IMR-90 (cell line): ENCODE measurements at places on chromosomes 3 and 15.

DNA sequence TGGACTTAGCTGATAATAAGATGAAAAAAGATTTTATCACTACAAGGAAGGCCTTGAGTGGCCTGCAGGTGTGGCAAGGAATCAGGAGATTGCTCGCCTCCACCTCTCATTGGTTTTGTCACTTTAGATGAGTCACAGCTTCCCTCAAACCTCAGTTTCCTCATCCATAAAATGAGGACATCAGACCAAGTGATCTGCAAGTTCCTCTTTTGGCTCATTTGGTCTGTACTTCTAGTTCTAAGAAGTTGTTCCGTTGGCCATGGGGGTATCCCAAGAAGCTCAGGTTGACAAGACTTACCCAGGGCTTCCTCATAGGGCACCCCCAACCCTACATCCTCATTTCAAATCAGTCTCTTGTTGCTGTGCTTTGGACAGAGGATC, 254.1 kb downstream of the UACA start:
- no peaks in the 10 kb centered on the region for H3K36me3 ChIP-seq
- no peak for DNase-seq
- peaks cover 7% of the 10 kb centered on the region for H3K27me3 ChIP-seq
- H3K4me3 ChIP-seq, result no peak overlapping the region

DNA sequence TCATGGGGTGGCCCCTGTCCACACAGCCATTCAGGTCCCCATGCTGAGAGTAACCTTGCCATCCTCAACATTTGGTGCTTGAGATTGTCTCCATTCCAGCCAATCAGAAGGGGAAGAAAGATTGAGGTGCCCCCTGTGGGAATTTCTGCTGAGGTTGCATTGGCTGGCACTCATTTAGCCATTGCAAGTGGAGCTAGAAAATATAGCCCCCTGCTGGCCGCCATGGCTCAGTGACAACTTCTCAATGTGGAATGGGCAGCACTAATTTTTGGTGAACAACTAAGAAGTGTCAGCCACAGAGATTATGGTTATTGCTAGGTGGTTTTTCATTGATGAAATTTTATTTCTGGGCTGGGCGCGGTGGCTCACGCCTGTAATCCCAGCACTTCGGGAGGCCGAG, 22.0 kb downstream of the COL6A6 start:
- H3K4me1 ChIP-seq, result no peaks in the 10 kb centered on the region
- peak; percentile 17 for DNase-seq
- no peak overlapping the region for H3K4me3 ChIP-seq
- H3K36me3 ChIP-seq, result no peaks in the 10 kb centered on the region
- no peak overlapping the region for H3K27ac ChIP-seq

DNA sequence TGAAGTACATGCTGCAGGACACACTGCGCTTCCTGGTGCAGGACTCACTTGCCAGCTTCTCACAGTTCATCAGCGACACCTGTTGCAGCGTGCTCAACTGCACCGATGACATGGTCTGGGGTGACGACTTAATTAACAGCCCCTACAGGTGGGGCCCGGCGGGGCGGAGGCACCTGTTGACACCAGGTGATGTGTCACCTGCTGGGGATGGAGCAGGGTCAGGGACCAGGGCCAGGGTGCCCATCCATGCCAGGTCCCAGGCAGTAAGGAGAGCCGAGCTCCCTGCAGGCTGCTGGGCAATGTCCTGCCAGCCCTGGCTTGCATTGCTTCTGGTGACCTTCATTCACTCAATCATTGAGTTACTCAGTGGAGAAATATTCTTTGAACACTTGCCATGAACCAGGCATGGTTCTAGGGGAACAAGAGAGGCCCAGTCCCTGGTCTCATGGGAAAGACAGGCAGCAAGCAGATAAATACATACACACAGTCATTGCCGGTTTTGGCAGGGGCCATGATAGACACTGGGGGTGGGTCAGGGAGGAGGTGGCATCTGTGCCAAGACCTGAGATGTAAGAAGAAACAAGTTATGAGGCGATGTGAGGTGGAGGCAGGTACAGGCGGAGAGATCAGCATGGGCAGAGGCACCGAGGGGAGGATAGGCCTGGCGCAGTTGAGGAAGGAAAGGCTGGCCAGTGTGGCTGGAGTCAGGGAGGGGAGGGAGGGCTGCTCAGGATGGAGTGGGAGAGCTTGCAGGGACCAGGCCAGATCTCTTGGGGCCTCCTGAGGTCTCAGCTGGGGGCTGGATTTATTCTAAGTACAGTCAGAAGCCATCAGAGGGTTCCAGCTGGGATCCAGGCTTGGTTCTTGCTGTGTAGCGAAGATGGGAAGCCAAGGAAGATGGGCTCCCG, 30.8 kb downstream of the DNAH1 start:
- 0 out of 2 replicates have a peak overlapping the region, but pooled peaks have one; percentile 8 for H3K27ac ChIP-seq
- H3K4me3 ChIP-seq, result no peak overlapping the region
- H3K36me3 ChIP-seq, result peaks cover 3% of the 10 kb centered on the region; the same call in 1 of the 2 replicates
- peak; percentile 84 for DNase-seq
- peaks cover 15% of the 10 kb centered on the region for H3K4me1 ChIP-seq

- H3K36me3 ChIP-seq, result no peaks in the 10 kb centered on the region
- H3K27ac ChIP-seq, result no peak overlapping the region
- H3K27me3 ChIP-seq, result no peaks in the 10 kb centered on the region
- H3K4me1 ChIP-seq, result no peaks in the 10 kb centered on the region
Observed at GRCh38 chr3:94772402-94772801, 709.5 kb downstream of the NSUN3 start.

- H3K27ac ChIP-seq, result no peak overlapping the region
- no peaks in the 10 kb centered on the region for H3K4me1 ChIP-seq
- peak; percentile 1 for DNase-seq
- H3K4me3 ChIP-seq, result no peak overlapping the region
Observed at GRCh38 chr3:66904831-66905493, 93.1 kb upstream of the KBTBD8 start.

GRCh38 chr3:56157693-56158362, 310.4 kb downstream of the ERC2 start:
- no peaks in the 10 kb centered on the region for H3K4me1 ChIP-seq
- no peaks in the 10 kb centered on the region for H3K36me3 ChIP-seq
- no peaks in the 10 kb centered on the region for H3K27me3 ChIP-seq
- H3K4me3 ChIP-seq, result no peak overlapping the region
- no peak overlapping the region for H3K27ac ChIP-seq
- no peak for DNase-seq

DNA sequence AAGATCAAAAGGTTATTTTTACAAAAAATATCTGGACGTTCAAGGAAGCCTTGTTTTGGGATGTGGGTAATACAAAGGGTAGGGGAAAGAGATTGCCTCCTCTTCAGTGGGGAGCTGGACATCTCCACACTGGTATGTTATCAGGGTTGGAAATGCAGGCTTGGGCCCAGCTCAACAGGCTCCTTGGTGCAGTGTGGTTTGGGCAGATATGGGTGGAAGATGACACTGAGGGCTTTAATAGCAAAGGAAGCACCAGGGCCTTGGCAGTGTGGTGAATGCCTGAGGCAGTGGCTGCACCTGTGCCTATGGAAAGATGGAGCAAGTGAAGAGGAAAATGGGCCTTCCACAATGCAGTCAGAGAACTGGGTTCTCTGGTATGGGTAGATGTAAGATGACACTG, 11.2 kb upstream of the MED12L start:
- no peak for DNase-seq
- H3K4me3 ChIP-seq, result no peak overlapping the region
- H3K27me3 ChIP-seq, result peaks cover 17% of the 10 kb centered on the region
- H3K4me1 ChIP-seq, result no peaks in the 10 kb centered on the region

DNA sequence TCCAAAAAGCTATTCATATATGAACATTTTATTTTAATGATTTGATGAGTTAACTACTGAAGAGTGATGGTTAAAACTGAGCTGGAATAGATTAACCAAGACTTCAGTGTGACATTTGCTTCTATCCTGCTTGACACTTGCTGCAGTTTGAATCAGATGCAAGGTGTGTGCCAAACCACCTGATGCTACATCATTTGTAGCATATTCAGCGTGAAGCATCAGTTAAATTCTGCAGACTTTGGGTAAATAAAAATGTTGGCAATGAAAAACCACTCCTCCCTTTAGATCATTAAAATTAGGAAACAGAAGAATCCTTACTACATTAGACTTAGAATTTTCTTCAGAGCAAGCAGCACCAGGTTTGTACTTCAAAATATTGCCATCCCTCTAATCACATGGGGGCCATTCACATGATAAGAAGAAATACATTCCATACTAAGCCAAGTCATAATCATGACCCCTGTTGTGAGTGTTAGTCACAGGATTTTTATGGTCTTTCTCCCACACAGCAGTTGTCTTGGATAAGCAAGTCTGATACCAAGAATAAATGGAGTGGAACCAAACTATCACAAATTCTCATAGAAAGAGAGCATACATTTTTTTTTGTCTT, 160.7 kb upstream of the TNIK start:
- no peak overlapping the region for H3K27ac ChIP-seq
- H3K27me3 ChIP-seq, result no peaks in the 10 kb centered on the region
- no peaks in the 10 kb centered on the region for H3K4me1 ChIP-seq
- H3K36me3 ChIP-seq, result peaks cover 1% of the 10 kb centered on the region; the same call in 1 of the 2 replicates
- no peak overlapping the region for H3K4me3 ChIP-seq

- peaks cover 5% of the 10 kb centered on the region for H3K4me1 ChIP-seq
- no peak overlapping the region for H3K27ac ChIP-seq
- DNase-seq, result no peak
Observed at GRCh38 chr3:101379658-101380376, 59.4 kb upstream of the IMPG2 start.

DNA sequence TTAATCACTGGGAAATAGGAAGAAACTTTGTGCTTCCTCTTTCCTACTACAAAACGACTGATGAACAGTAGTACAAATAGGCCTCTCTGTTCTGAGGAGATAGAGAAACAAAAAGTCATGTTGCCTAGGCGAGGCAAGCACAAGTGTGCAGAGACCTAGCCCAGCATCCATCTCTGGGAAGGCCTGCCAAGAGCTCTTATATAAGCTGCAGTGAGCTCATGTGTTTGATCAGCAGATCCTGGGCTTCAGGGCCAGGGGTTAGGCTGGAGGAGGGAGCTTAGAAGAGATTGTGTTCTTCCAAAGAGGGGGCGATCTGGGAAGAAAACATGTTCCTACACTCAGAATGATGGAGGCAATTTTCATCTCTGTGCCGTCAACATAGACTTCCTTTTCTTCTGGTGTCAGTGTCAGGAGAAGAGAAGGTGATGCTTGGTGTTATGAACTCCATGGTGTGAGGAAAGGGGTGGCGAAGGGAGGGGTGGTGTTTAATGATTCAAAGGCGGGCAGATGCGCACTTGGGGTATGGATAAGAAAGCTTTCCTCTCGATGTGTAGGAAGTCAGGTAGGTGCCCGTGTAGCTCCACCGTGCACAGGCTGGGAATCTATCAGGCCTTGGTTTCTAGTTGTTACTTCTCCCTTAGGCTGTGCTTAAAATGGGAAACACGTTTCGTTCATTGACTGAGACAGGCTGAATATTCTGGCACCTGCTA, 29.5 kb upstream of the ETV5 start:
- H3K27me3 ChIP-seq, result peaks cover 31% of the 10 kb centered on the region
- H3K36me3 ChIP-seq, result no peaks in the 10 kb centered on the region
- no peak overlapping the region for H3K4me3 ChIP-seq
- no peak for DNase-seq

DNA sequence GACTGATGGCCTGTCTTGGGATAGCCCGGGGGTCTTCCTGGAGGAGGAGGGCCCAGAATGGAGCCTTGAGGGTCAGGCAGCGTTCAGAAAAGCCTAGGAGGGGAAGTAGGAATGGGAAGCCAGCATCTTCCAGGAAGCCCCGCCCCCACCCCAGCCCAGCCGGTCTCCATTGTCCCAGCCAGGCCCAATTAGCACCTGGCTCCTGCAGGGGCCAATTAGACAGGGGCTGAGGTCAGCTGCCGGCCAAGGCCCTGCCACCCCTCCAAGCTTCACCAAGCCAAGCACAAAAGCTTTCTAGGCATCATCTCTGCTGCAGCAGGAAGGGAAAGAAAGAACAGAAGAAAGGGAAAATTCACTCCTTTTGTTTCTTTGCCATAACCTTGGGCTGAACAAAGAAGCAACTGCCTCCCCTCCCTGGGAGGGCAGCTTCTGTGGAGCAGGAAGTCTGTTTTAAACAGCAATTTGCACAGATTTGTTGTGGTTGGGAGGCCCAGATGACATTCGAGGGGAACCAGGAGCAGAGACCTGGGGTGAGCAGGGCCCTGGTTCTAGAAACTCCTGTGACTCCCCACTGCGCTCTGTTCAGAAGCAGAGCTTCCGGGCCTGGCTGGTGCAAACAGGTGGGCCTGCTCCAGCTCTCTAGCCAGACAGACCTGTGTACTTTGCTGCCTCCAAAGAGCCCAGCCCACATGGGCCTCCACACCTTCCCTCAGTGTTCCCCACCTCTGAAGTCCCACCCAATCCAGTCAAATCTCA, 47.7 kb downstream of the CYP11A1 start:
- H3K4me3 ChIP-seq, result no peak overlapping the region
- H3K4me1 ChIP-seq, result peaks cover 14% of the 10 kb centered on the region; the same call in 1 of the 2 replicates
- peaks cover 6% of the 10 kb centered on the region for H3K27me3 ChIP-seq
- no peaks in the 10 kb centered on the region for H3K36me3 ChIP-seq

- DNase-seq, result peak; percentile 23
- H3K27me3 ChIP-seq, result no peaks in the 10 kb centered on the region
- peaks cover 2% of the 10 kb centered on the region; the same call in 1 of the 2 replicates for H3K36me3 ChIP-seq
- peaks cover 30% of the 10 kb centered on the region for H3K4me1 ChIP-seq
Observed at GRCh38 chr15:71301958-71302621, 186.8 kb downstream of the THSD4 start.

DNA sequence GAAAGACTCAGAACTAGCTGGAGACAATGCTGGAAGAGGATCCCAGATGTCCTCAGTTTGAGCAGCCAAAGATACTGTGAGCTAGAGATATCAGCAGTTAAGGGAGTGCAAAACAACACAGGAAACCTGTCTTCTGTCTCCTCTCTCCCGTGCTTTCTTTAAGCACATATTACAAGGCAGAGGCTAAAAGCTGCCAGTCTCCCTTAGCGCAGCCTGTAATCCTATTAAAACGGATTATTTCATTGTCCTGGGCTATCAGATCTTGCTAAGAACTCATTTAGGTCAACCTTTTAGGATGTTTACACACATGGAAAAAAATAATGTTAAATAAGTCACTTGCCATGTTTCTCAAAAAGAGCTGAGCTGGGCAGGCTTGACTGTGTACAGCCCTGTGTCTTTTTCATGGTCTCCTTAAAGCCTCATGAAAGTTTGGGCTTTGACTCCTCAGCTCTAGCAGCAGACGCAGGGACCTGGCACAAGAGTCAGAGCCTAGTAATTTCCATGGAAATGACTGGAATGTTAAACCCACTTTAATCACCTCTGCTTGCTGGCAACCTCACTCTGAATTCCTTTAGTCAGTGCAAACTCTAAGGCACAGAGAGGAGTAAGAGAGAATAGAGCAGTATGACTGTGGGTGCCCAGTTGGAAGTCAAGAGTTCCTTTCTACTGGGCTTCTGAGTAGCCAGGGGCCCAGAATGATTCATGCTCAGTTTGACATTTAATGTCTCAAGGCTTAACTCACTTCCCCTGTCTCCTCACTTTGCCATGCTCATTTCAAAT, 491.9 kb downstream of the NTRK3 start:
- H3K27ac ChIP-seq, result no peak overlapping the region
- H3K36me3 ChIP-seq, result no peaks in the 10 kb centered on the region
- no peak overlapping the region for H3K4me3 ChIP-seq
- peak; percentile 72 for DNase-seq
- peaks cover 8% of the 10 kb centered on the region for H3K4me1 ChIP-seq

DNA sequence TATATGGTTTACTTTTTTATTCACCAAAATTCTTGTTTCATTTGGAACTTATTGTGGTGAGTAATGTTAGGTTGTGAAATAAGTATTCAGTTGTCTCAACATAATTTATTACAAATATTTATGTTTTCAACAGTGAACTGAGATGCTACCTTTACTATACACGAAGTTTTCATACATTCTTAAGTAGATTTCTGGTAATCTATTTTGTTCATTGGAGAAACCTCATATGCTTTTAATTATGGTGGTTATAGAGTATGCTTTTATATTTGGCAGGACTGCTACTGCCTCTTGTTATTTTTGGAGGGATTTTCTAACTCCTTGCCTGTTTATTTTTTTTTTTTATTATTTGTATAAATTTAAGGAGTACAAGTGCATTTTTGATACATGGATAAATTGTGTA, 253.1 kb downstream of the NLGN1 start:
- H3K4me3 ChIP-seq, result no peak overlapping the region
- H3K4me1 ChIP-seq, result no peaks in the 10 kb centered on the region; the same call in 1 of the 2 replicates
- H3K27me3 ChIP-seq, result no peaks in the 10 kb centered on the region
- no peak overlapping the region for H3K27ac ChIP-seq
- no peak for DNase-seq
